WTC11 (cell line): ENCODE measurements at places on chromosomes 1 and 21.

DNA sequence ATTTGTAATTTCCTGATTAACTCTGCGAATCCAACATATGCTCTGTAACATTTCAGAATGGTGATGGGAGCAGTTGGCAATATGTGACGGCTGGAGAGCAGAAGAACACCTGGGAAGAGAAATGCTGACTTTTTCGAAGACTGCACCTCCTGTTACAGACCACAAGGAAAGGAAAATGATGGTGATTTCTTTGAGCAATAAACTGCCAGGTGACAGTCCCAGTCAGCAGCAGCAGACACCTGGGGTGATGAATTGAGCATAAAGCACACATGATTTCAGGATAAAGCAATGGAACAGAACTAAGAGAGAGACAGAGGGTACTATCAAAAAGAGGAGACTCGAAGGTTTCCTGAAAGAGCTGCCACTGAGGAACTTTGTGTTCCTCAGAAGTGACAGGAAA, 528.6 kb downstream of the NEGR1 start:
- no peak for DNase-seq

DNA sequence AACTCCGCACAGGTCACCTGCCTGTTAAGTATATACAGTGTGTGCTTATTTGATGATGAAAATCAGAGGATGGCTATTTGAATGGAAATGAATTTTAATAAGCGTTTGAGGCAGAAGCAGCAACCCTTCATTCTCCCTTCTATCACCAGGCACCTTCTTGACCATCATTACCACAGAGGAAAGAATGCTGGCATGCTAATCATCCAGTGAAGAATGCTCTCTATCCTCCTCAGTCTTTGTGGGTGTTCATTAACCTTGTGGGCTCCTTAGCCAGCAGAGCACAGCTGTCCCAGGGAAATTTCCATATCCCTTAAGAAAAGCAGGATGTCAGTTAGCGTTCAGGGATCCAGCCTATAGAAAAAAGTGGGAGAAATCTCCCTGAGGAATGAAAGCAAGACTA, 428.0 kb upstream of the CAMK1G start:
- no peak for DNase-seq

DNA sequence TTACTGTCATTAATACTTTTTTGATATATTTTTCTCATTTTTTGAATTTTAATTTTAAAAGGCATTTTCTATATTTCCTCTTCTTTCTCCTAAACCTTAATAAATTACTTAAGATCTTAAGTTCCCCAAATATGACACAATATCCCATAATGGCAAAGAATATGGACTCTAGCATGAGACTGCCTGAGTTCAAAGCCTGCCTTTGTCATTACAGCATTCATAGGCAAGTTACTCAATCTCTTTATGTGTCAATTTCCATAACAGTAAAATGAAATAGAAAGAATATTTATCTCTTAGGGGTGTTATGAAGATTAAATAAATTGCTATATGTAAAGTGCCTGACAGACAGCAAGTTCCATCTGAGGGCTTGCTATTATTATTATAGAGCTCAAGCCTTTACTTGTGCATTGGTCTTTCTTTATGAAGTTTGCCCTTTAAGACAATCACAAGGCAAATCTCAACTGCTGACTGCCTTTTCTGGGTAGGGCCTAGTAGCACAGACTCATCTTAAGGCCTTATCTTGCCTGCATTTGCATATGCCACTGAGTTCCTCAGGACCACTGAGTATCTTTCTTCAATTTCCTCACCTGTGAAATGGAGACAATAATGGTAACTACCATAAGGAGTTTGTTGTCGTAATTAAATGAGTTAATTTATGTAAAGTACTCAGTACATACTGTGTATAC, 231.0 kb downstream of the NRIP1 start:
- DNase-seq, result no peak

DNA sequence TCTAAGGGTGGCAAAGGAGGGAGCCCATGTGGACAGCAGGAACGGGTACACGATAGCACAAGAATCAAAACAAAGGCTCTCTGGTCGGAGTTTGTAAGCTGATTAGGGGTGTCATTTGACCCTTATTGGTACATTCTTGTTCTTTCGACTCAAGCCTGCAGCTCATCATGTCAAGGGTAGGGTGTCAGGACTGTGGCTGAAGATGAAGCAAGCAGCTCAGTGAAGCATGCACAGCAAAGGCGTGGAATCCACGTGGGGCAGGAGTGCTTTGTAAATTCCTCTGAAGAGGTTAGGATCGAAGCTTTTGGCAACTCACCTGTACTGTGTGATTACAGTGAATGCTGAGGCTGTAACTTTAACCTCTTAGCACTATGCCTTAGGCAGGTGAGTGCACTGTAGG, 4.7 kb upstream of the ABCB10 start:
- peak; percentile 26 for DNase-seq

DNA sequence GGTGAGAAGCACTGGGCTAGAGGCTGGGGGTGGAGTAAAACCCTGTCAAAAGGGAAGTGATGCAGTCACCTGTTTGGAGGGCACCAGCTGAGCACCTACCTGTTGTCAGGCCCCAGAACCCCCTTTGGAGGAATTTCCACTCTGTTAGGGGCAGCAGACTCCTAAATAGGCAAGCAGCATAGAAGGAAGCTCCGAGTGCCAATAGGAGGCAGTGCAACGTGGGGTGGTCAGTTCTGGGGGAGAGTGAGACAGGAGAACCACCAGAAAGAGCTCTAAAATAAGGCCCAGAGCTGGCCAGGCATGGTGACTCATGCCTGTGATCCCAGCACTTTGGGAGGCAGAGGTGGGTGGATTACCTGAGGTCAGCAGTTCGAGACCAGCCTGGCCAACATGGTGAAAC, 203.7 kb upstream of the ZC3H12A start:
- no peak for DNase-seq

- DNase-seq, result no peak
These were observed 51.3 kb upstream of the BCL10 start for GRCh38 chr1:85327759-85328158.

DNA sequence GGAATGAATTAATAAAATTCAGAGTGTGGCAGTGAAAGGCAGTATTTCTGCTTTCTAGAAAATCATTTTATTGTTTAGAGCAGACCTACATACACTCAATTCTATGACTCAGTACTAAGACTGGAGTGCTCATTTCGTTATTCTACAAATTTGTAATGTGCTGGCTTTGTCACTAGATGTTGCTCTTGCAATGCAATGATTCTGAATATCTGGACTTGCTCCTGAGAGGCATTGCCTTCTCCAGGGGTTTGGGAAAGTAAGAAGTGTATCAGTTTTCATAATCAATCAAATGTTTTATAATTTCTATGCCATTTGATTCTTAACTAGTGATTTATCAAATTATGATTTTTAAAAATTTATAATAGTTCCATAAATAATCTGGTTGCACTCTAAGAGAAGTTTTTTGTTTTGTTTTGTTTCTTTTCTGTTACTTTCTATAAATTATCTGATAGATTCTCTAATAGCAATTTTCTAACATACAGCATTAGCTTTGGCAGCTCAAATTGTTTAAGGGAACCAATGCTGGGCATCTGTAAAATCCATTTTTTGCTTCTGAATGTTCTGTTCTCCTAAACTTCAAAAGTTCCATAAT, 280.5 kb upstream of the SGIP1 start:
- DNase-seq, result no peak

- DNase-seq, result peak; percentile 12
These were observed 29.9 kb upstream of the LRRC3 start for GRCh38 chr21:44425307-44425894.

DNA sequence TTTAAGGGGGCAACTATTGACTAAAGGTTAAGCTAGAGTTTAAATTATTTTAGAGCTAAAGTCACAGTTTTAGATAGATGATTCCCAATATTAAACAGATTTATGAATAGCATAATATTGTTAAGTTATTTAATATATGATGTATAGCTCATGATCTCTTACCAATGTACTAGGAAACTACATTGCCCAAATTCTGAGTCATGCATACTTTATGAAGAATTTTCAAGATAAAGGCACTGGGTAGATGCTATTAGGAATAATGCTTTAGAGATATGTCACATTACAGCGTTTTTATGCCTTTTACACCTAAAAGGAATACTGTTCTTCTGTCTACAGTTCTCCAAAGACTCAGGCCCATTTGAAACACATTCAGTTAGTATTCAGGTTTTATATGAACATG, 215.1 kb downstream of the NCAM2 start:
- DNase-seq, result no peak

GRCh38 chr1:21099034-21099868, 77.4 kb downstream of the EIF4G3 start:
- no peak for DNase-seq

- DNase-seq, result no peak
These were observed 16.7 kb downstream of the POU3F1 start for GRCh38 chr1:38029685-38030511.

GRCh38 chr21:17738176-17738953, 80.8 kb downstream of the C21orf91 start:
- DNase-seq, result no peak

DNA sequence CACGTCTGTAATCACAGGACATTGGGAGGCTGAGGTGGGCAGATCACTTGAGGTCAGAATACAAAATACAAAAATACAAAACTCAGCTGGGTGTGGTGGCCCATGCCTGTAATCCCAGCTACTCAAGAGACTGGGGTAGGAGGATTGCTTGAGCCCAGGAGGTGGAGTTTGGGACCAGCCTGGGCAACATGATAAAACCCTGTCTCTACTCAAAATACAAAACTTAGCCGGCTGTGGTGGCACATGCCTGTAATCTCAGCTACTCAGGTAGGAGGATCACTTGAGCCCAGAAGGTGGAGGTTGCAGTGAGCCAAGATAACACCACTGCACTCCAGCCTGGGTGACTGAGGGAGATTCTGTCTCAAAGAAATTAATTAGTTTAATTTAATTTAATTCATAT, 6.5 kb upstream of the ITLN1 start:
- no peak for DNase-seq

DNA sequence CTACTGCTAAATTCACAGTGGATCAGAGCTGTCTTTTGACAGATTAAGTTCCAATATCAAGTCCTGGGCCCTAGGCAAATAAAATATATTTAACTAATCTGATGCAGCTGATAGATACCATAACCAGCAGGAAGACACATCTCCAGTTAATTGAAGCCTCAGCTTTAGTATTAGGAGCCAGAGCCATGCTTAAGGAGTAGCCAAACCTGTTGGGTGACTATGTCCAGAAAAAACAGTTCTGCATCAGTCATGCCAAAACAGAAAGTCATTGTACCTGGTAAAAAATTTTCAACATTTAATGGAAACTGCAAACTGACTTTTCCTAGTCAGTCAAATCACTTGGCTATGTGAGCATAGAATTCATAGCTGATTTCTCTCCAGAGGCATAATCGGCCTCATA, 200.5 kb upstream of the RUNX1 start:
- DNase-seq, result no peak

DNA sequence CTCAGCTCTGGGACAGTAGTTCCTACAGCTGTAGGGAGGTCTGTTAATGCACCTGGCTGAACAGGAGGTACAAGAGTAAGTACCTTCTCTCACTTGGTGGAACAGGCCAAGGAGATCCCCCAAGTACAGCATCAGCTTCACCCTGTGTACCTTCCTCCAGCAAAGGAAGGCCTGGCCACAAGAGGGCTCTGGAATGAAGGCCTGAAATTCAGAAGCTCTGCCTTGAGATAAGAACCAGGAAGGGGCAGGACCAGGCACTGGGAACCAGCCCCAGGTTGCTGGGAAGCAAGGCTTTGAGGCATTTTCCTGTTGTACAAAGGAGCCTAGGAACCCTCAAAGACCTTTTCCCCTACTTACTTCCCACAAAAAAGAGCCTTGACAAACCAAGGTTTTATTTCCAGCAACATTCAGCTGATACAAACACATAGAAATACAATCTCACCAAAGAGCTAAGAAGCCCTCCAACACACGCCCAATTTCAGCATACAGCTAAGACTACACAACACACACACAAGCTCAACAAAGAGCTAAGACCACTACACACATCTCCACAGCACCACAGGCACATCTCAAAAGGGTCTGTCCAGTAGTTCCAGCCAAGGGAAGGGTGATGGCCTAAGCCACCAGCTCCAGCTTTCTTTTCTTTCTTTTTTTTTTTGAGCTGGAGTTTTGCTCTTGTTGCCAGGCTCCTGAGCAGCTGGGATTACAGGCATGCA, 23.5 kb downstream of the F11R start:
- peak; percentile 64 for DNase-seq

- DNase-seq, result no peak
These were observed 3.8 kb upstream of the RGS13 start for GRCh38 chr1:192632188-192632587.

GRCh38 chr1:212089560-212090163, 54.1 kb downstream of the DTL start:
- no peak for DNase-seq

GRCh38 chr21:45095505-45095904, 21.1 kb downstream of the ADARB1 start:
- no peak for DNase-seq

DNA sequence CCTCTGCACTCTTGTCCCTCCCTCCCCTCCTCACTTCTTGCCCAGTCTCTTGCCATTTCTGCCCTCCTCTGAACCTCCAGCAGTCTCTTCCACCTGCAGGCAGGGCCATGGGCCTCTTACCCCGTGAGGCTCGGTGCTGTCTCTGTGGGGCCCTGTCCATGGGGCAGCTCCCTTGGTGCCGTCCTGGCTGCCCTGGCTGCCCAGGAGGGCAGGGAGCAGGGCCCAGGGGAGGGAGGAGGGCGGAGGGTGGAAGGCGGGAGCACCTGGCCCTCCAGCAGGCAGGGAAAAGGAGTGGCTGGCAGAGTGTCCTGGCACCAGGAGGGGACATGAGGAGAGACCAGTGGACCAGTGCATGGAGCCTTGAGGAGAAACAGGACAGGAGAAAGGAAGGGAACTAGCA, at the start of gene RORC:
RORC (minus strand) TSS at position 198 of the 400 bp plus-strand sequence; CDS start at position 160, 38 bp downstream.
- no peak for DNase-seq

DNA sequence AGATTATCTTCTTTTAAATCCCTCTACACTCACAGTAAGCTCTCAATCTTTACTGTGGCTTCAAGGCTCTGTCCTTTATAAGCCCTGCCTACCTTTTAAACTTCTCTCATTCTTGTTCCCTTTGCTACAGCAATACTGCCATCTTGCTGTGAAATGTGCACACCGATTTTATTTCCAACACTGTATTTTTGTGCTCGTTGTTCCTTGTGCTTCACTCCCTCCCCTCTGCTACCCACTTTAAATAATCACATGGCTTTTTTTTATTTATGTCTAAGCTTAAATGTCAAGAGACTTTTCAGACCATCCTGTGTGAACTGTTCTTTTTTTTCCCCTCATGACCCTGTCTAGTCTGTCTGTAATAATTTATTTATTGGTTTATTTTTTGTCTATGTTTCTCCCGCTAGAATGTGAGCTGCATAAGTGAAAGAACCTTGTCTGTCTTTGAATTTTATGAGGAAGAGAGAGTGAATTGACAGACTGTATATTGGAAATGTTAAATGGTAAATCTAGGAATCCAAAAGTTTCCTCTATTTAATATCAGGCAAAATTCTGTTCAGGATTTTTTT, 45.7 kb downstream of the ABCD3 start:
- DNase-seq, result no peak

- no peak for DNase-seq
These were observed 30.0 kb downstream of the WNT3A start for GRCh38 chr1:228036701-228037231.
